Stimulated activated CD8-positive, alpha-beta memory T cell treated with anti-CD3 and anti-CD28 coated beads, Interleukin-15, amount 100 ng/mL, for 48 hours (primary cell): ENCODE measurements at places on chromosomes 16 and 17.

- DNase-seq: peak; percentile 98
Measured at GRCh38 chr17:47895856-47896671, at the start of gene SP2. Gene SP2 (plus strand): TSS chr17:47896236. CDS start chr17:47896287, 51 bp downstream.

GRCh38 chr17:50097455-50097854 is 2.3 kb downstream of the PDK2 start:
- DNase-seq: no peak

- DNase-seq: no peak
Measured at GRCh38 chr17:1469231-1469852, 13.3 kb upstream of the CRK start.

- no peak for DNase-seq
Measured at GRCh38 chr17:71477356-71477755, 643.5 kb upstream of the SOX9 start.
